NCI-H748 treated with DMSO at 0.1 percent for 48 hours (cell line): ENCODE measurements at places on chromosomes 12 and 14.

DNA sequence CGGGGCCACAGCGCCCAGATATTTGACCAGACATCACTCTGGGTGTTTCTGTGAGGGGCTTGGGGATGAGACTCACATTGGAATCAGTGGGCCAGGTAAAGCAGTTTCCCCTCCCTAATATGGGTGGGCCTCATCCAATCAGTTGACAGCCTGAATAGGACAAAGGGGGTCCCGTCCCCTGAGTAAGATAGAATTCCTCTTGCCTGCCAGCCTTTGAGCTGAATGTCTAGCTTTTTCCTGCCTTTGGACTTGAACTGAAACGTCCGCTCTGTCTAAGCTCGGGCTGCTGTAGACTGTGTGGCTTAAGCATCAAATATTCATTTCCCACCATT lies 88.8 kb upstream of the DIO3 start:
- DNase-seq = no peak

DNA sequence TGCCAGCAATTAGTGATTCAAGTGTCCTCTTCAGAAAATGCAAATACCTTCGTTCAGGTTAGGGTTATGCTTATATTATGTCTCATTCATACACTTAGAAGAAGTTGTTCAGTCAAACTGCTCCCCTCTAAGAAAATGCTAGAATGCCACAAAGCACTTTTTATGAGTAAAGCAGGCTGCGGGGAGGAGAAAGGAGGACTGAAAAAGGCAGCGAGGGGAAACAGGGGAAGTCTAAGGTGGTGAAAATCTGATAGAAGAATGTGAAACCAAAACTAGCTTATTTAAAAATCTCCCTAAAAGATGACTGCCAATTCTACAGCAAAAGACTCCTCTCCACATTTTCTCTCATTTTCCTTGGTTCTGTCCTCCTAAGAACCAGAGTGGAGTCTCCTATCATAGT lies 70.1 kb downstream of the PRKD1 start:
- DNase-seq = no peak

DNA sequence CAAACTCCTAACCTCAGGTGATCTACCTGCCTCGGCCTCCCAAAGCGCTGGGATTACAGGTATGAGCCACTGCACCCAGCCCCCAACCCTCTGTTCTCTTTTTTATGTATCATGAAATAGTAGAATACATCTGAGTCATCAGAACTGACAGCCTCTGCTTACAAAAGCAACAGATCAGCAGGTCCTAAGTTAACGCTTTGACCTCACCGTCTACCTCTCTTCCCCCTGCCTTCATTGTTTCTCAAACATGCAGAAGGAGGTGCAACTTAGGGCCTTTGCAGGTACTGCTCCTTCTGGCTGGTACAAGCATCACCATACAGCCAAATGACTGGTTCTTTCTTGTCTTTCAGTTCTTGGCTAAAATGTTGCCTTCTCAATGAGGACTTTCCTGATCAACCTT lies 249.2 kb downstream of the PAWR start:
- DNase-seq = no peak

- DNase-seq = no peak
Observed at GRCh38 chr14:75989134-75989533, 3.6 kb downstream of the IFT43 start.

DNA sequence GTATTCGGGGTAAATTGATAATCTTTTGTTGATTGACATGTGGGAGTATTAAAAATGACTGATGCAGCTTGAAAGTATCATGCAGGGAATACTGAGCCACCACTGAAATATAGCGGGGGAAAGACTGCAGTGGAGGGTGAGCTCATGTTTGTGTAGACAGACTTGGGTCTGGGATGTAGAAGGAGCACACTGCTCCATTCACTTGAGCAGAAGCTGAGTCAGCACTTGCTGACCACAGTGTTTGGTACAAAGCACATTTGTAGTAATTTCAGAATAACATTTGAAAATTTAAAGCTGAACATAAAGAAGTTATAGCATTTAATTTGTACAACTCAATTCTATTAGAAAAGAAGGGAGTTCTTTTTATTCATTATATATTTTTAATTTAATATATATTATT lies 304.3 kb upstream of the PRICKLE1 start:
- DNase-seq = no peak

GRCh38 chr14:102554821-102555819 lies 37.3 kb upstream of the RCOR1 start:
- DNase-seq = peak; percentile 14

GRCh38 chr14:100583245-100583644 lies 4.0 kb downstream of the BEGAIN start:
- no peak for DNase-seq

DNA sequence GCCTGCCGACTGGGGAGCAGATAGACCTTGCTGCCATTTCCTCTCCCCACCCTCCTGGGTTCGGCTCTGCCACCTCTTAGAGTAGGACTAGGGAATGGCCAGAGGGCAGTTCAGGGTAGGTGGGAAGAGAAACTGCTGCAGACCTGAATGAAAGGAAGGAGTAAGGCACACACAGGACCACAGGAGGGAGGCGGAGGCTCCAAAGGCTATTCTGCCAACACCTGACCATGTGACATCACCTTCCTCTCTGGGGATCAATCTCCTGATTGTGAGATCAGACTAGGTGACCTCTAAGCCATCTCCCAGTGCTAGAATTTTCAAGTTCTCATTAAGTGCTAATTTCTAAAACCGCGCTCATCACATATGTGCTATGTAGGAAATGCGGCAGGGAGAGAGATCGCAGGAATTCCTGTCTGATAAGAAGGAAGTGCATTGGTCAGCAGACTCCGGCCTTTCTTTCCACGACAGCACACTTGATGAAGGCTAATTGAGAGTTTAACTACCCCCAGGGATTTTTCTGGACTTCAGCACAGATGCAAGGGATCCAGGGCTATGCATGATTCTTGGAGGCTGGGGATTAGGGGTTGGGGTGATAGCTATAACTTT lies 11.5 kb upstream of the TSPAN11 start:
- no peak for DNase-seq

- DNase-seq = no peak
Observed at GRCh38 chr14:100441271-100441947, 118.3 kb downstream of the SLC25A47 start.

DNA sequence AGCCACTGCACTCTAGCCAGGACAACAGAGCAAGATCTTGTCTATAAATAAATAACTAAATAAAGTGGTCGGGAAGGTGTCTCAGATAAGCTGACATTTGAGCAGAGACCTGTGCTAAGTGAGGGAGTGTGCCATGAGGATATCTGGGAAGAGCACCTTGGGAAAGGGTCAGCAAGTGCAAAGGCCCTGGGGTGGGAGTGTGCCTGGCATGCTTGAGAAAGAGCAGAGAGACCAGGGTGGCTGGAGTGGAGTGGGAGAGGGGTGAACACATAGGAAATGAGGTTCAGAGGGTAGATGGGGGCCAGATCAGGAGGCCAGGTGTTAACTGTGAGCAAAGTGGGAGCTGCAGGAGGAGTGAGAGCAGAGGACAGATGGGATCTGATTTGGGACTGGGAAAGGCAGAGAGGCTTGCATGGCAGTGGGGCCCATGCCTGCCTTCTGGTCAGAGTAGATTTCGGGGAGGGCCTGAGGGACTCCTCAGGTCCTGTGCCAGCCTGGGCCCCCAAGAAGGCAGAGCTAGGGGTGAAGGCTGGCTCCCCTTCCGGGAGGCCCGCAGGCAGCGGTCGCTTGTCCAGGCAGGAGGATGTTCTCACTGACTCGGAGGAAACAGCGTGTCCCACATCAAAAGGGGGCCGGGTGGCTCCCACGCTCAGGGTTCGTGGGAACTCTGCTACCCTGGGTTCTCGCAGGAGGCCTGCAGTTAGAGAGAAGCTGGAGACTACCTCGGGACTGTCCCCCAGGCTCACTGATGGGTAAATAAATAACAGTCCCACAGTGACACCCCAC lies 32.6 kb downstream of the DTX1 start:
- no peak for DNase-seq

DNA sequence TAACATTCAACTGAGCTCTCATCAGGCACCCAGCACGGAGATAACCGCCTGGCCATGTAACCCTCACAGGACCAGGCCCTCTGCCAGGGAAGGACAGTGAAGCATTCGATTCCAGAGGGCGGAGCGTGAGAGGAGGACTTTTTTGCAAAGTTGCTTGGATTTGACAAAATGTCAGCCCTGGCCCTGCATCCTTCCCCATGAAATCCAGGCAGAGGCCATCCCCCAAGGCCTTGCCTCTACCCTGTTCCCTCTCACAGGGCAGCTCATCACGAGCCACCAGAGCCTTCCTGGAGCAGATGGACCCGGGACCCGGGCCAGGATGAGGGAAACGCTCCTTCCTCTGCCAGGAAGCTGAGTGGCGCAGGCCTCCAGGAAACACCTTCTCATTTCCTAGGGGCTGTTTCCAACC lies 17.0 kb downstream of the CAMKK2 start:
- DNase-seq = no peak

DNA sequence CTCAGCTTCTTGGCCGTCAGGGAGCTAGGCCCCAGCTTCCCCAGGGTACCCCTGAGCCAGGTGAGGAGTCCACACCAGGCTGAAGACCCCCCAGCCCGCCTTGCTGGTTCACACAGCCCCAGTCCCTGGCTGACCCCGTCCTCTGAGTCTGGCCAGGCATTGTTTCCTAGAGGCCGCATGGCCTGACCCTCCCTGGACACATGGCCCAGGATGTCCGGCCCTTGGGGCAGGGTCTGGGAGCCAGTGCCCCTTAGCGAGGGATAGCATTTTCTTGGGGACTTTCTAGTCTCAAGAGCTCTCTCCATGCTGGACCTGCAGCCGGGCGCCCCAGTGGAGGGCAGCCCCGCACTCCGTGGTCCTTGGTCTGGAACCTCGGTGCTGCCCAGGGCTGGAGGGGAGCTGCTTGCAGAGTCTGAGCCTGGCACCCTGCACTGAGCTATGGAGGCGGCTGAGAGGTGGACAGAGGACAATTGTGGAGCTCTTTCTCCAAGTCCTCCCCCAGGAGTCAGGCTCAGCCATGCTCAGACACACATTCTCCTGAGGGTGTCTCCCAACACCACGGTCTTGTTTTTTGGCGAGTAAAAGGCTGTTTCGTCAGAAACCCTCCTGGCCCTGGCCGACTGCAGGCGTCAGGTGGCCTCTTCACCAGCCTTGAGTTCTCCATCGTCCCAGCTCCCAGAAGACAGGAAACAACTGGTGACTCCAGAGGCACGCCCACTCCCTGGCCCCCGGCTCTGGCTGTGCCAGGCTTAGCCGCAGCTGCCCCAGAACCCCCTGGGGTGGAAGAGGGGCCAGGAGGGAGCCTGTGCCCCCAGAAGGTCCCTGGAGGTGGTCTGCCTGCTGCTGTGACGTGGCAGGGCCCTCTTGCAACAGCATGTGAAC lies 17.6 kb upstream of the CRIP2 start:
- no peak for DNase-seq
